ENCODE measurements at places on chromosomes 6 and 20.

- DNase-seq, result no peak
Measured at GRCh38 chr6:20946022-20946421, 411.8 kb downstream of the CDKAL1 start.

- no peak for DNase-seq
Measured at GRCh38 chr6:17673543-17674254, 33.0 kb downstream of the NUP153 start.

DNA sequence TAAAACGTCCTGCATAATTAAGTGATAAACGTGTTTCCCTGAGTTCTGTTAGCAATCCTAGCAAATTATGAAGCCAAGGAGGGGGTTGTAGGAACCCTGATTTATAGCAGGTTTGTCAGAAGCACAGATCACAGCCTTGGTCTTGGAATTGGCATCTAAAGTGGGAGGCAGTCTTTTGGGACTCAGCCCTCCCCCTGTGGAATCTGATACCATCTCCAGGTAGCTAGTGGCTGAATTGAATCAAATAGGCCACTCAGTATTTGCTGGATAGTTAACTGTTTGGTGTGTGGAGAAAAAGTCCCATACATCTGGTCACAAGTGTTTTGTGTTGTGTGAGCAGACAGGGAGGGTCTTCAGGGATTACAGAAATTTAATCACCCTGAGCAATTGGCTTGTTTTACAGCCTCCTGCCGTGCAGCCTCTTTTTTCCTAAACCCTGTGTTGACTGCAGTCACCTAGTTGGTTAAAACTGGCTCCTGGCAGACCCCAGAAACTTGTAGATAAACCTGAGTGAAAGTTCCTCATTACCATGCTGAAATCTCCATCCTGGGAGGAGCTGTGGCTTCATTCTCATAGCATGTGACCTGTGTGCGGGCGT lies 19.0 kb upstream of the KIFC1 start:
- DNase-seq, result no peak

- DNase-seq, result no peak
Measured at GRCh38 chr20:32649697-32650400, 23.9 kb downstream of the C20orf203 start.

DNA sequence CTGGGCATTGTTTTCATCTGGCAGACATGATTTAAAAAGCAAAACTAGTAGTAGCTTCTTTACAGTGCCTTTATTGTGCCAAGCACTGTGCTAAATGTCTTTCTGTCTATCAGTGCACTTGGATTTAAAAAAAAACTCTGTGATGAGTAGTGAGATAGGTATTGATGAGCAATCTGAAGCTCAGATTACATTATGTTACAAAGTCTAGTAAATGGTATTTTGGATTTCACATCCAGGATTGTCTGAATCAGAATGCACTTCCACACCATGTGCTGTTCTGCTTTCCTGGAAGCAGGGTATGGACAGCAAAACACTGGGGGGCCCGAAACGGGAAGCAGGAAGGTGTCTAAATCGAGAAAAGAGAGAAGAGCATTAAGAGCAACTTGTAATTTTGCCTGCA lies 103.4 kb upstream of the CCN2 start:
- DNase-seq, result no peak

DNA sequence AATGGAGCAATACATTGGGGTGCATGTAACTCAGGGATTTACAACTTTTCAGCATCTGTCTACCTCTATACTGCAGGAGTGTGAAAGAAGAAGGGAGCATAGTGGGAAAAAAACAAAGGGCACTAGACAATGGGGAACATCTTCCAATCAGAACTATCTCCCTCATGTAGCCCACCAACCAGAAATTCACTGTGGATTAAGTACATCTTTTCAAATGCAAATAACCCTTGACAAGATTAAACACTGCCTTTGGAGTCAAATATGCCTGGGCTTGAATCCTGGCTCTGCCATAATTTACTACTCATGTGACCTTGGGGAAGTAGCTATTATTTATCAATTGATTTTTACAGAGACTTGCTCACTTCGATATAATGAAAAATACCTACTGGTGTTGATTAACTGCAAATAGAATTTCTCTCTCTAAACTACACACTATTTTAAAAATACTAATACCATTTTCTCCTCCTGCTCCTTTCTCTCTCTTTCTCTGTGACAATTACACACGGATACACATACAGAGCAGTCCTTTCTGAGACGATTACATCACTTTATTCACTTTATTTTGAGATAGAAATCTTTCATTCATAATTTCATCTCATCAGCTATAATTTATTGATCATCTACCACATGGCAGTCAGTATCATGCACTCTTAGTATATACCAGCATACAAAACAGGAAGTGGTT lies 783.7 kb downstream of the FRK start:
- DNase-seq, result no peak

DNA sequence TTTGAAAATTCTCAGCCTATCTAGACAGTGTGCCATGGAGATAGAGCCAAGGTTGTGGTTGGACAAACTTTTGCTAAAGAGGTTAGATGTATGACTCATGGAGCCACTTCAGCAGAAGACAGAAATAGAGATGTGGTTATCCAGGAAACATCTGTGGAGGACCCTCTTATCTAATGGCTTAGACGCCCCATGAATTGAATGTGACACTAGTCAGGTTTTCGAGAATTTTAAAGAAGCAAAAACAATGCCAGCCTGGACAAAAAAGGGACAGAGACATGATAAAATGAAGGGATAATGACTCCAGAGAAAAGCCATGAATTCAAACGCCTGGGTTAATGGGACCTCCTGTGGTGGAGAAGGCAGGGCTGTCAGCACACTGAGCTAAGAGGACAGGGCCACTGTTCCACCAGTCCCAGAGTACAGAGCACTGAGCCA lies 280.5 kb downstream of the CLVS2 start:
- no peak for DNase-seq

- DNase-seq, result peak; percentile 35
Measured at GRCh38 chr20:58649288-58650180, 1.5 kb upstream of the STX16 start.

GRCh38 chr6:80106418-80107235 lies at the start of gene BCKDHB:
TSS of gene BCKDHB (plus strand) at chr6:80106671. CDS start at chr6:80106694, 23 bp downstream.
- peak; percentile 93 for DNase-seq

DNA sequence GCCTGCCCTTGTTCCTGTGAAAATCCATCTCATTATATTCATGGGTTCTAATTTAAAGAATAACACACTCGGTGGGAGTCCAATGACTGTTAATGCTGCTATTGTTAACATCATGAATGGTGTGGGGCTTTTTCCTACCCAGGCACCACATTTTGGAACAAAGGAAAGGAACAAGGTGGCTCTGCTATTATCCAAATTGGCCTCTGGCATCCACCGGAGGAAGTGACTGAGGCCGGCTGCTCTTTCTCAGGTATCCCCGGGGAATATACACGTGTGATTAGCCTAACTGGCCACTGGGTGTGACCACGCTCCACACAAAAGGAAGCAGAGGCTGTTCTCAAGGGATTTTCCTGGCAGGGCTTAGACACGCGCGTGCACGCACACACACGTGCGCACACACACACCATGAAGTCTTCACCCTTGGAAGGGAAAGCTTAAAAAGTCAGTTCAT lies 601.2 kb upstream of the ARID1B start:
- DNase-seq, result no peak

DNA sequence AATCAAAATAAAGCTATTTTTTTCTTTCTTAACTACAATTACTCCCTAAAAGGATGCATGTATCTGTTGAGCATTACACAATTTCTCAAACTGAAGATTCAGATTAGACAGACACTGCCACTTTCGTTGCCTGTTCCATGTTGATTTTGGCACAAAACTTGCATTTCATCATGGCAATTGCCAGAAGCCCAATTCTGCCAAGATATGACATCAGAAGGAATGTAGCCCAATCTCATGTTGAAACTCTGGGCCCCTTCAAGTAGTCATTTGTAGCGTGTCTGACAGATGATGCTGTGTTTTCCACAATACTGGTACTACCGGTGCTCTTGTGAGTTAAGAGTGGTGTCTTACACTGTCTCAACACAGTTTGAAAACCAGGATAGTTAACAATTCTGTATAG lies 705.4 kb downstream of the PTPRT start:
- no peak for DNase-seq

- DNase-seq, result no peak
Measured at GRCh38 chr20:5065166-5065878, 54.4 kb downstream of the PCNA start.

DNA sequence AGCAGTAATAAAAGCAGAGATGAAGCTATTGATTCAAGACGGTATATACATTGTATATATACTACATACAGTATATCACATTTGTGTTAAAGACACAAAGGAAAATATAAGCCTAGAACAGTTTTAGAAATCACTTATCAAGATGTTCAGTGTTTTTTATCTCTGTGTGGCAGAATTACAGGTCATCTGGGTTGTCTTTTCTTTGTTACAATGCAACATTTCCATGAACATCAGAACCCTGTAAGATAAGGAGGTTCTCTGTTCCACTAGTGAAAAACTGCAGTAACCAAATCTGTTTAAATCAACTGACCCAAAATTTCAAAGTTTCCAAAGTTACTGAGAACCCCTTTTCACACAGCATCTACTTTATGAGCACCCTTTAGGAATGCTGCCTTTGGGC lies 42.2 kb downstream of the B4GALT5 start:
- DNase-seq, result no peak

GRCh38 chr6:112923940-112924587 lies 576.9 kb downstream of the RFPL4B start:
- DNase-seq, result no peak

GRCh38 chr20:63978319-63979228 lies 868 bp downstream of the SAMD10 start:
- peak; percentile 35 for DNase-seq

- no peak for DNase-seq
Measured at GRCh38 chr6:125346926-125347563, 45.3 kb upstream of the HDDC2 start.

GRCh38 chr6:84453499-84453898 lies 226.1 kb upstream of the CEP162 start:
- no peak for DNase-seq

DNA sequence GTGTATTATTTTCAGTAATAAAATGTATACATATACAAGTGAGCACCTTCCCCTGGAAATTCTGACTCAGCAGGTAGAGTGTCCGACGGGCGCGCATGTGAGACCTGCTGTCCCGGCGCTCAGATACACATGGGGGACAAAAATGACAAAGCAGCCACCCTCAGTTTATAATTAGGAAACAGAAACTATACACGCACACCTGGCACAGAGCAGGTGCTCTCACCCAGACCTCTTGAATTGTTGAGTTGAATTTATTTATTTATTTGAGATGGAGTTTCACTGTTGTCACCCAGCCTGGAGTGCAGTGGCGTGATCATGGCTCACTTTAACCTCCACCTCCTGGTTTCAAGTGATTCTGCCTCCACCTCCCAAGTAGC lies 180.4 kb downstream of the ZDHHC14 start:
- no peak for DNase-seq

DNA sequence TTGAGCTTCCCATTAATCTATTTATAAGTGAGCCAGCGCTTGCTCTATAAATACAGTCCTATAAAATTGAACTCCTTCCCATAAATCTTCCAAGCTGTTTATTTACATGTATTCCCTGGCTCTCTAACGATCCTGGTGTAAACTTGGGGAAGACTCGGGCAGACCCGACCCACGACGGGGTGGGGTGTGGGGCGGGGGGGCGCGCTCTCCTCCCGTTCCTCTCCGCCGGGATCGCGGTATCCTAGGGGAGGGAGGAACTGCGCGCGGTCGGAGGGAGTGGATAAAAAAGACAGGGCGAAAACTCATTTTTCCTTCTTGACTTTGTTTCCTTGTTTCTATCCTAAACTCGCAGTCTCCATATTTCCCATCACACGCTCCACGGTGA lies 31.1 kb downstream of the TFAP2B start:
- DNase-seq, result no peak

DNA sequence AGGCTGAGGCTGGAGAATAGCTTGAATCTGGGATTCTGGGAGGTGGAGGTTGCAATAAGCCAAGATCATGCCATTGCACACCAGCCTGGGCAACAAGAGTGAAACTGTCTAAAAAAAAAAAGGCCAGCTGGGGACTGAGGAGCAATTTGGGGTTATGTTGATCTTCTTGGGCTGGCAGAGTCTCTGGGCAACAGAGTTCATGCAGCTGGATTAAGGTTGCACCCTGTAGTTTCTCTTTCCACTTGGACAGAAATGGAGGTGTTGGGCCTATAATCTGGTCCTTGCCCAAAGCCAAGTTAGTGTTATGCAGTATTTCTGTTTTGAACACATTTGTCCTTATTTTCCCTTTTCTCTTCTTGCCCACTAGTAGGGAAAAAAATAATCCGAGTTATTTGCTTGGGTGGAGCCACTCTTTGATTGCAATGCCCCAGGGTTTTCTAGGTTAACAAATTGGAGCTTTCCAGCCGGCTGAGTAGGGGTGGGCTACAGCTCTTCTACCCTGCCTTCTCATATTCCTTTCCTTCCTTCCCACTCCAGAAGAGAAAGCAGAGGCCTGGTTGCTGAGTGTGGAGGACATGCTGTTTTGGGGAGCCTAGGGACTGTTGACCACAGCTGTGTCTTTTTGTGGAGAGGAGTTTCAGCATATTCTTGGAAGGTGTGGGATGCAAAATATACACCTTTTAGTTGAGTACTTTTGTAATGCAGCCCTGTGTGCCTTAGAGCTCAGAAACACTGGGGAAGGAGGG lies 213.9 kb downstream of the SOX4 start:
- DNase-seq, result no peak

GRCh38 chr6:158057213-158057987 lies 75.7 kb downstream of the SYNJ2 start:
- DNase-seq, result no peak

DNA sequence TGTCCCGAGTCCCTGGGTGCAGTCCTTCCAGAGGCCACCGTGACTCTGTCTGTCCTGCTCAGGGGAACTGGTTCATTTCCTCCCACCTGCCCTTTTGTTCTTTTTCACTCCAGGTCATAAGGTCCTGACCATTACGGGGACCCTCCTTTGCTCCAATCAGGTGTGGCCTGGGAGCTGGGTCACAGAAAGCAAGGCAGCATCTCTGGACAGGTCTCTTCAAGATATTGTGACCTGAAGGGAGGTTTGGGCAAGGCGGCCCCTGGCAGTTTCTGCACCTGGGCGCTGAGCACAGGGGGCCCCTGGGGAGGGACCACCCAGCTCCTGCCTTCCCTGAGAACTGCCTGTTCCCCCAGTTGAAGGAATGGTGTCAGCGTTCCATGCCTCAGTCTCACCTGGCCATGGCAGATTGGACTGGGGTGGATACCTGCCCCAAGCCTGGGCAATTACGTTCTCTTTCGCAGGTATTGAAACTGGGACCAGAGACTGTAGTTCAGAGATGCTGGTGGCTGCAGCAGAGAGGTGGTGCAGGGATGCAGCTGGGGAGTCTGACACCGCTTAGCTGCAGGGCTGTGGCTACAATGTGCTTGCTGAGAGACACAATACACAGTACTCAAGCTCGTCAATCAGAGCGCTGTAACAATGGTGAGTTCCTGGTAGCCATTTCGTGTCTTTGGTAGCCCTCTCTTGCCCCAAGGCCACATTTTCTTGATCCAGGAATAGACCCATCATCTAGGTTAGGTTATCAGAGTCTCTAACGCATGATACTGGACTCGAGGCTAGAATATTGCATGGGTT lies 15.6 kb upstream of the NELFCD start:
- no peak for DNase-seq

- DNase-seq, result no peak
Measured at GRCh38 chr6:6483733-6484132, 104.8 kb upstream of the LY86 start.

- DNase-seq, result no peak
Measured at GRCh38 chr6:29967379-29968010, 25.2 kb downstream of the HLA-A start.

Measured in T-helper 9 cell (primary cell).